ENCODE measurements at places on chromosomes 16 and 17. TPM values are rescaled to one million over a fixed set of nuclear protein-coding genes. Genes with fewer than 3 reads are reported as not detected.

GRCh38 chr17:42282478-42283080 is 5.7 kb upstream of the STAT5A start:
- DNase-seq: no peak

DNA sequence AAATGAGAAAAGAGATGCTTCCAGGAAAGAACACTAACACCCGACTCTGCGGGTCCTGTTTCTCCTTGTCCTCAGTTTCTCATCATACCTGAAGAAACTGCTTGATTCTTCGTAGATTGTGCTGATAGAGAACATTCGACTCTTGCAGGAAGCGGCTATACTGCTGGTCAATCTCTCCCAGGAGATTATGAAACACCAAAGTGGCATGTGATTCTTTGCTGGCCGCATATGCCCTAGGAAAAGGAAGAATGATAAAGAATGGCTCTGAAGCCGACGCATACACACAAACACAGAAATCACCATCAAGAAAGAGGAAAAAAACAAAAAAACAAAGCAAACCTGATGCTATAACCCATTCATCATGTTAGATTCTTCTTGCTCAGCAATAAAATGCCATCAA is 41.8 kb downstream of the STAT3 start:
- no peak for DNase-seq

- DNase-seq: no peak
Measured at GRCh38 chr17:72862276-72862999, 230.1 kb downstream of the SLC39A11 start.

C17orf58 gene
- 12.4 TPM for polyA plus RNA-seq

- DNase-seq: peak; percentile 56
Measured at GRCh38 chr16:1985466-1986150, 1.6 kb downstream of the GFER start.

RIPOR1 gene
- 18.9 TPM for polyA plus RNA-seq

METTL2A gene
- 16.1 TPM for polyA plus RNA-seq

DNA sequence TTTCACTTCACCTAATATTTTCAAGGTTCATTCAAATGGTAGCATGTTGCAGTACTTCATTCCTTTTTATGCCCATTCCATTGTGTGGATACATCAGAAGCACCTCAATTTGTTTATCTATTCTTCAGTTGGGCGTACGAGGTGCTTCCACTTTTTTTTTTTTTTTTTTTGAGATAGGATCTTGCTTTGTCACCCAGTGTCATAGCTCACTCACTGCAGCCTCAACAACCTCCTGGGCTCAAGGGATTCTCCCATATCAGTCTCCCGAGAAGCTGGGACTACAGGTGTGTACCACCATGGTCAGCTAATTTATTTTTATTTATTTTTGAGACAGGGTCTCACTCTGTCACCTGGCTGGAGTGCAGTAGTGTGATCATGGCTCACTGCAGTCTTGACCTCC is 22.5 kb upstream of the SPNS3 start:
- DNase-seq: no peak

GRCh38 chr16:56662357-56663354 is 4.9 kb downstream of the MT1F start:
- DNase-seq: no peak

TPSB2 gene
- 0.34 TPM for polyA plus RNA-seq

RAB26 gene
- polyA plus RNA-seq: 19.1 TPM

DNA sequence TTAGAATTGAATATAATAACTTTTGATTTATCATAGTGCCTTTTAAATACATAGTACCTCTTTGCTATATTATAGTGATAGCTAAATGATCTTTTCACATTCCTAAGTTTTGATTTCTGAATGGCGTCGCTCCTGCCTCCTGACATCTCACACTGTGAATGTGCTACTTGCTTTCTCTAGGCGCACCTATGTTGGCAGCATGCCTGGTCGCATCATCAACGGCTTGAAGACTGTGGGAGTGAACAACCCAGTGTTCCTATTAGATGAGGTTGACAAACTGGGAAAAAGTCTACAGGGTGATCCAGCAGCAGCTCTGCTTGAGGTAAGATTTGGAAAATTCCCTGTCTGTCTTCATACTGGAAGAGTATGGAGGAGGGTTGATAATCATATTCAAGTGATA is 29.8 kb upstream of the ABCC11 start:
- DNase-seq: no peak

DNA sequence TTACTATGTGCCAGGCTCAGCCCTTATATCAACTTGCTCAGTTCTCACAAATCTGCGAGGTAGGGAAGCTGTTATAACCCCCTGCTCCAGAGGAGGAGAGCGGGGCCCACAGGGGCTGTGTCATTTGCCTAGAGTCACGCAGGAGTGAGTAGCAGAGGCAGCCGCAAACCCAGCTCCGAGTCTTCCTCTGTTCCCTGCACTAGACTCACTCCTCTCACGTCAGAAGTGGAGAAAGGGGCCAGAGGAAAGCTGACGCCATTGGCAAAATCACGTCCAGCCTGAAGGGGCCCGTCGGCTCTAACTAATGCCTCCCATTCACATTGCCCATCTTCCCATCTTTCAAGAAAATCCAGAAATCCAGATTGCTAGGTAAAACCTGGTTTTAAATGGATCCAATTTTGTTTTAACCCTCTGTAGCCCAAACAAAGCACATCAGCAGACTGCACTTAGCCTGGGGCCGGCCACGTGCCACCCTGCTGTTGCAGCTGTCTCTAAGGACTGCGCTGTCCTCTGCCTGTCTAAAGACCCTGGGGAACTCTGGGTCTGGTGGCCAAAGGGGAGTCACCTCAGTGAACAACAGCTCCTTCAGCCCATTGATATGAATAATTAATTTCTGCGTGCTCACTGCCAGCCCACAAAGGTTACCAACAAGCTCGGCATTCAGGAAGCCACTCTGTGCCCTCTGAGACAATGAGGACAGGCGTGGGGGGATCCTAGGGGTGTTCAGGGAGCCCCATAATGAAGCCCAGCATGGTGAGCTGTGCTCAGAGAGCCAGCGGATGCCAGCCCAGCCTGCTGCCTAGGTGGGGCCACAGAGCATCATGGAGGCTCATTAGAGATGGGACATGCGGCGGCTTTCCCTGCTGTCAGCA is 36.7 kb upstream of the ABR start:
- DNase-seq: no peak

GRCh38 chr17:77019893-77020379 is 120.8 kb upstream of the SEC14L1 start:
- DNase-seq: no peak

DNA sequence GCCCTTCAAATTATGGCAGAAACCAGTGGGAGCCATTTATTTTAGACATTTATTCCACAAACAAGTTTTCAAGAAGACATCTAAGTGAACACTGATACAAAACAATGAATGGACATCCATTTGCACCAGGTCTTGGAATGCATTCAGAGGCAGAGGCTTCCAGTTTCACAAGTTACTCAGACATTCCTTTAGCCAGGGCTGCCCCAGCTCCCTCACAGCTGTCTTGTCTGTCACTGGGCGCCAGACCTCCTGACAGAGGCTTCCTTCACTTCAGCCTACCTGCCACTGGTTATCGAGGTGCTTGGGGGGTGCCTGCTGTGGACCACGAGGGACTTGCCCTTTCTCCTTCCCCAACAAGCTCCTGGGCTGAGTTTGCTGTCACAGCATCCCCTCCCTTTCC is 19.2 kb downstream of the AQP8 start:
- no peak for DNase-seq

DNA sequence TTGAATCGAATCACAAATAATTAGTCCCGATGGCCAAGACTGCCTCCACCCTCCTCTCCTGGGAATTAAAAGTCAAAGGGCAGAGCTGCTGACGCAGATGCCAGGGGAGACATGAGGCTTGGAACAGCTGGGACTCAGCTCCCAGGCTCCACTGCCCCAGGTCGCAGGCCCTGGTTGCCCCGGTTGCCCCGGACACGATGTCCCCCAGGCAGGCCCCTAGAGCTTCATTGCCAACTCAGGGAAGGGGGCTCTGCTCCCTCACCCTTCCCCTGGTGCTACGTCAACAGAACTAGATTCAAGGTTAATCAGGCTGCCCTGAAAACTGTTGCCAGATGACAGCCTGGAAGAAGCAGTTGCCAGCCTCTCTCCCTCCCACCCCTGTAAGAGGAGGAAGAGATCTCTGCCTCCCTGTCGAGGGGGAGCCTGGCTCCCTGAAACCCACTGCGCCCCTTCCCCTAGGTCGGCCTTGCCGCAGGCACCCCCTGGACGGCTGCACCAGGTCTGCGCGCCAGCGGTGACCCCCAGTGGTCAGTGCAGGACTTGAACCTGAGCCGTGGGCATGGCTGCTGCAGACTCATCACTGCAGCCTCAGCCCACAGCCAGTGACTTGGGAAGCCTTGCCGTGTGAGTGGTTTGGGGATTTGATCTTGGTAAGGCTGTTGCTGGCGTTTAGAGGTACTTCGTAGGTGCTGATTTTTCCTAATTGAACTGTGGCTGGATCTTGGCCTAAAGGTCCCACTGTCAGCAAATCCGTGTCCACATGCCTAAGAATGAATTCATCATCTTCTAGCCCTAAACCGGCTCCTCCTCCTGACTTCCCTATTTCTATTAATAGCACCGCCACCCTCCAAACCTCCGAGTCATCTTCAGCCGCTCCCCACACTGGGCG is 84.1 kb upstream of the TOB1 start:
- DNase-seq: no peak

Data from large intestine (tissue), 12 donors.